Activated gamma-delta T cell treated with Interleukin-2 at 50 U/mL for 16 hours (primary cell): ENCODE measurements at places on chromosomes 3 and 15.

- no peak for DNase-seq
Measured at GRCh38 chr3:32246079-32246675, 7.7 kb downstream of the CMTM8 start.

DNA sequence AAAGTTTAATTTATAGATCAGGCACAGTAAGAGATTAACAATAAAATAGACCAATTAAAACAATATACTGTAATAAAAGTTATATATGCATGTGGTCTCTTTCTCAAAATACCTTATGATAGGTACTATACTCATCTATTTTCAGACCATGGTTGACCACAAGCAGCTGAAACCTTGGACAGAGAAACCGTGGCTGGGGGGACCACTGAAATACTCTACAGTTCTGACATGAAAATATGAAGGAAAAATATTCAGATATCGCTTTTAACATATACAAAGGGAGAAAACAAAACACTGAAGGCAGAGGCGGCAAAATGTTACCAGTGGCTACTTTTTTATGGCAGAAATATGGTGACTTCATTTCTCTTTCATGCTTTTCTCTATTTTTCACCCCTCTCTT, 114.0 kb downstream of the PDZRN3 start:
- DNase-seq = no peak

- no peak for DNase-seq
Measured at GRCh38 chr15:69604072-69604411, 151.4 kb downstream of the RPLP1 start.

DNA sequence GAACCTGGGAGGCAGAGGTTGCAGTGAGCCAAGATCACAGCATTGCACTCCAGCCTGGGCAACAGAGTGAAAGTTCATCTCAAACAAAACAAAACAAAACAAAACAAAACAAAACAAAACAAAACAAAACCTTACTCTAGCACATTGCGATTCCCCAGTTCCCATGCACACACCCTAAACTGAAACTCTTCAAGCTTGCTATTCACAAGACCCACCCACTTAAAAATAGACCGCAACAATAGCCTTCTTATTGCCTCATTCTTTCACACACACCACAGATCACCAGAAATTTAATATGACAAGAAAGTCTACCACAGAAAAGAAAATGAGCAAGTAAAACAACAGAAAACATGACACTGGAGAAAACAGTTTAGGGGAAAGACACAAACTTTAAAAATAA, 598.4 kb downstream of the FHIT start:
- no peak for DNase-seq

GRCh38 chr3:175077216-175077615, 218.1 kb downstream of the NAALADL2 start:
- DNase-seq = no peak

- DNase-seq = no peak
Measured at GRCh38 chr15:90496791-90497190, 32.9 kb upstream of the CRTC3 start.

- no peak for DNase-seq
Measured at GRCh38 chr3:24956613-24957012, 462.0 kb upstream of the THRB start.

GRCh38 chr15:69082021-69082502, 67.6 kb downstream of the NOX5 start:
- DNase-seq = no peak

DNA sequence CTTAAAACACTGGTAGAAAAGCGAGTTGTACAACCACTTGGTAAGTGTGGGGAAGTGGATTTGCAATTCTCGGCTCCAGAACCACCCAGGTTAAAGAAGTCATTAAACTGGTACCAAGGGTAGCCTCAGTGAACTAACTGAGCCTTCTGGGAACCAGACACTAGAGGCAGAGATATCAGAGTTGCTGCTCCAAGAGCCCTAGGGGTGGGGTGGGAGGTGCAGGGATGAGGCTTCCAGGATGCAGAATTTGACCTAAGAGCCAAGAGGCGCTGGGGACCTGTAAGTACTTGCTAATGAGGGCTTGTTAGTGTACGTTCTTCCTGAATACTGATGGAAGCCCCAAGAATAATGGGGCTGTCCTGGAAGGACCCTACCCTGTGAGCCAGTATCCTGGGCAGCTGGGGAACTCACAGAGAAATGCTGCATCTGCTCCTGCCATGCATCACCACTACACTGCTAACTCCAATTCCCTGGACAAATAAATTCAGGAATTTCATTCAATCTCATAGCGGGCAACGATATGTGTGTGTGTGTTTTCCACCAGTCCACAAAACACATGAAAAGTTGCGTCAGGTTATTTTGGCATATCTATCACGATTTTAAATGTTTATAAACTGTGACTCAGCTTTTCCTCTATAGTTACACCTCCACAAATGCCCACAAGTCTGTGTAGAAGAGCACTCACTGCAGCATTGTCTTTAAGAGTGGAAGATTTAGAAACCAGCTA, 23.8 kb downstream of the STIMATE start:
- no peak for DNase-seq

DNA sequence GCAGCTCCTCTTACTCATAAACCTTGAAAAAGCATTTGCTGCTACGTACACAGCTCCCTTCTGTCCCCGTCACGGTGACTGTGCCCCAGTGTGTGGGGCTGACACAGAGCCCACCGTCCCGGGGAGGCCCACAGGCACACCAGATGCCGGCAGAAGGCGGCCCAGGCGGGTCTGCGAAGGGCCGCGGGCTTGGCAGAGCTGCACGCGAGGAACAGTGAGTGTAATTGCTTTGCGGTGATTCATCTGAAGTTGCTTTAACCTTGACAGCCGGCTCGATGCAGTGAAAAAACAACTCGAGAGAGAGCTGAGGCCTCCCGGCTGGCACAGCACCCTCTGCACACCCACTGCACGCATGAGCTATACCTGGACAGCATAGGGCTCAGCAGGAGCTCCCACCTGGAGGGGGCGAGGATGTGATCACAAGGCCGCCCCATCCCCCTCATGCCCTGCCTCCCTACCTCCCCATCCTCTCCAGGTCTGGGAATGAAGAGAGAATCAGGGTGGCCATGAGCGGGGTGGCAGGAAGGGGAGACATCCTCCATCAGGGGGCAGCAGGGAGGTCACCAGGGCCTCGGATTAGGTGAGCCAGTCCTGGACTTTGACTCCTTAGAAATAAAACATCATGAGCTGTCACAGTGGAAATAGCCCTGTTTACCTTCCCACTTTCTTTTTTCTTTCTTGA, 172.7 kb downstream of the MEGF11 start:
- no peak for DNase-seq

- no peak for DNase-seq
Measured at GRCh38 chr3:195040094-195040493, 230.9 kb downstream of the XXYLT1 start.

GRCh38 chr15:80620931-80621330, 74.2 kb upstream of the ABHD17C start:
- no peak for DNase-seq

DNA sequence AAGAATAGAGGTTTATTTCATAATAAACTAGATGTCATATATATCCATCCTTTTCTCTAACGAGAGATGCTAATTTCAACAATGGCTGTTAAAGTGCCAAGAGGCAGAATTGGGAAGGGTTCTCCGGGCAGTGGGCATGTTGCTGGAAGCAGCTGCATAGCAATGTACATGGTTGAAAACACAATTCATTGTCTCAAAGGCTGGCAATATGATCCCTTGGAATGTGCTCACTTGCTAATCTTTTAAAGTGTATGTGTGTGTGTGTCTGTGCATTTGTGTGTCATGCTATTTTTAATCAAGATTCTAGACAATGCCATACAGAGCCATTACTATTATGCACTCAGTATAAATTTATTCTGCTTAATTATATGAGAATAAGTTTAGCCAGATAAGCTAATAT, 1020.3 kb downstream of the NAALADL2 start:
- no peak for DNase-seq

DNA sequence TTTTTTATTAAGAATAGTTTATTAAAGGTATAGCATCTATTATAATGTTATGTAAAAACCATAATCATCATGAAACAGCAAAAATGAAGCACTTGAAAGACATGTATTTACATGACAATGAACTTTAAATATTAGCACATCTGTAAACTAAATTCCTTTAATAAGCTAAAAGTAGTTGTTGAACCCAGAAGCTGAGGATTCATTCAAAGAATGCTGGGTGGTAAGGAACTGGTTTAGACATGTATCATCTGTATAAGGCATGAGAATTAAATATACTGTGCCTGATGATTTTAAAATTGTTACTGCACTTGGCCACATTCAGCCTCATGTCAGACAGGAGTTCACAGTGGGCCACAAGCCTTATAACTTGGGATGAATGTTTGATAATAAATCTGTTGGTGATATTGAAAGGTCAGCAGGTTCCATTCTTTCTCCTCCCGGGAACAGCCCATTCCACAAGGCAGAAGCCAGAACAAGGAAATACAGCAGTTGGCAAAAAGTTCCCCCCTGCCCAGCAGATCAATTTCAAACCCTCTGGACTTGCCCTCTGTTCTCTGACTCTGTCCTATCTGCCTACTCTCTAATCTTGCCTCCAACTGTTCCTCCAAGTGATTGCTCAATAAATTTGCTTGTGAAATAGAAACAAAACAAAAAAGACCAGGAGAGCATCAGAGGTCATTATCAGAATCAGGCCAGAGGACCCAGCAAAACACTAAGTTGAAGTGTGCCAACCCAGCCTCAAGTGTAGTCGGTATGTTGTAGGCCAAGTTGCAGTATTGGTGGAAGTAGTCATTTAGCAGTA, 49.8 kb upstream of the TEX264 start:
- no peak for DNase-seq

DNA sequence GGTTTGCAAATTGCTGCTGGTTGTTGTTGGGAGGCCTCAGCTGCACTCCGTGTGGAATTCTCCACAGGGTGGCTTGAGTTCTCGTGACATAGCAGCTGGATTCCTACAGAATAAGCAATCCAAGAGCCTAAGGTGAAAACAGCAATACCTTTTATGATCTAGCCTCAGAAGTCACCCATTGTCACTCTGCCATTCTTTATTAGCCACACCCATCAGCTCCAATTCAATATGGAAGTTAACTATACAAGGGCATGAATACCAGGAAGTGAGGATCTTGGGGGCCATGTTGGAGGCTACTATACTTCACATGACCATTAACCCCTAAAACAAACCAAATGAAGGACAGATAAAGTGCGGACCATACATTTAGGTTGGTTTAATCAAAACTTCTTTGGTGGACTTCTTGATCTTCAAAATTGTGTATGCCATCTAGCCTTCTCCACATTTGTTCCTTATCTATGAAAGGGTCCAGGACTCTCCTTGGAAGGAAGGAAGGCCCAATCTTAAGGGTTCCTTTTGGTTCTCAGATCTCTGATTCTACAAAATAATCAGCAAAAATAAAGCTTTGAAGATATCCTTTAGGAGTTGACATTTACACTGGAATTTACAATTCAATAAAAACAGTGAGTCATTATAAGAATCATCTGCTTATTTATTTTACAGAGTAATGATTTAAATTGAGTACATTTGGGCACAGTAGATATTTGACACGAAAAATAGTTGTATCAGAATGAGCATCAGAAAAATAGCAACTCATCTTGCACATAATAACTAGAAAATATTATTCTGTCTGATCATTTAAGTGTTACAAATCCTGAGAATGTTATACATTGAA, 21.5 kb downstream of the CIAO2A start:
- DNase-seq = no peak

DNA sequence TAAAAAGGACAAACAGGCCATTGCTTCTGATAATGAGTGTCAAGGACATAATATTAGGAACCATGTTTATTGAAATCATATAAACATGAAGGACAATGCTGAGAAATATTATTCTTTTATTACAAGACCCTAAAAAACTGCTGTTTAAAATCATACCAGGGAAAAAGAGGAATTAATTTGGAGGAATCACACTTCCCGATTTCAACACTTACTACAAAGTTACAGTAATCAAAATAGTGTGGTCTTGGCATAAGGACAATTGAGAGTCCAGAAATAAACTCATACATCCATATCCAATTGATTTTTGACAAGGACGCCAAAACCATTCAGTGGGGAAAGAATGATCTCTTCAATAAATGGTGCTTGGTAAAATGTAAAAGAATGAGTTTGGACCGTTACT, 13.0 kb downstream of the CYP1A1 start:
- no peak for DNase-seq

DNA sequence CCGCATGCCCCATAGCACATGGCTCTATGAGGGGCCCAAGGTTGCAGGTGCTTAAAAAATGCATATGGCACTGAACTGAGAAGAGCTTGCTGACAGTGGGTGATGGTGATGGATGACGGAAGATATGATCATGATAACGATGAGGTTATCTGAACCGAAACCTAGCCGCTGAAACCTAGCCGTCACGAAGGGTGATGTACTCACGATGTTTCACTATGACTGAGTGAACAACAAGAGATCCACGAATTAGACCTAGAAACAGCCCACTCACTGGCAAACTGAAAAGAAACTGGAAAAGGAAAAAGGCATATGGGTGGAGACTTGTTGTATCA, 57.6 kb upstream of the BCL6 start:
- no peak for DNase-seq

DNA sequence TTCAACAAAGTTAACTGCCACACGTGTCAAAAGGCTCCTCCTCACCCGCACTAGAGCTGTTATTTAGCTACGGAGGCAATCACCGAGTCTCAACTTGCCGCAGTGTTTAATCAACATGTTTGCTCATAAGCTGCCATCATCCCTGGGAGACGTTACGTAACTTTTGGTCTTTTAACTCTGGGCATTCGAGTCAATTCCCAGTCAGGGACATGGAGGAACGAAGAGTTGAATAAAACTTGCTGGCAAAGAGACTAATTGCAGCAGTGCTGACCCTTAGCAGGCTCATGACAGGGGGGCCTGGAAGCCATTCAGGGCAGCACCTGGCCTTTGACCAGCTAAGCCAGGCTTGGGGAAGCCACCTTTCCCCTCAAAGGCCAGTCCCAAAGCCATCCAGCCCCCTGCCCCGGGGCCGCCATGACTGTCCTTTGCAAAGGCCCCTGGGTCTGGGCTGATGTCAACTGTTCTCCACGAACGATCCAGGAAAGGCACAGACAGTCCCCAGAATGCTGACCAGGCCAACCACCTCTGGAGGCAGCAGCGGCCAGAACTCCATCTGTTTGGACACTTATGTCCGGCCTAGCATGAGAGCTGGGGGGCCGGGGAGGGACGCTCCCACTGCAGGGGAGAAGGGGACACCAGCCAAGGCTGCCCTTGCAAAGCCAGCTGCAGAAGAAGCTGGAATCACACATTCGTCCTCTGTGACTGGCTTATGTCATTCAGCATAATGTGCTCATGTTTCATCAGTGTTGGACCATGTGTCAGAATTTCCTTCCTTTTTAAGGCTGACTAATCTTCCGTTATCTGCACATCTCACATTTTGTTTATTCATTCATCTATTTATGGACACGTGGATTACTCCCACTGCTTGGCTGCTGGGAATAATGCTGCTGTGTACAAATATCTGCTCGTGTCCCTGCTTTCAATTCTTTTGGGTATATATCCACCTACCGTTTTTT, 43.7 kb downstream of the PCSK6 start:
- no peak for DNase-seq

GRCh38 chr3:51798411-51798963, 19.4 kb upstream of the IQCF6 start:
- DNase-seq = no peak
